ENCODE measurements at places on chromosomes 2 and 18. TPM values are rescaled to one million over a fixed set of nuclear protein-coding genes. Genes with fewer than 3 reads are reported as not detected.
A peak's percentile ranks its signal among the peaks of the same experiment; 100 is the strongest.

GALNT14 gene
- not detected for polyA plus RNA-seq

AKAIN1 gene
- not detected for polyA plus RNA-seq

DNA sequence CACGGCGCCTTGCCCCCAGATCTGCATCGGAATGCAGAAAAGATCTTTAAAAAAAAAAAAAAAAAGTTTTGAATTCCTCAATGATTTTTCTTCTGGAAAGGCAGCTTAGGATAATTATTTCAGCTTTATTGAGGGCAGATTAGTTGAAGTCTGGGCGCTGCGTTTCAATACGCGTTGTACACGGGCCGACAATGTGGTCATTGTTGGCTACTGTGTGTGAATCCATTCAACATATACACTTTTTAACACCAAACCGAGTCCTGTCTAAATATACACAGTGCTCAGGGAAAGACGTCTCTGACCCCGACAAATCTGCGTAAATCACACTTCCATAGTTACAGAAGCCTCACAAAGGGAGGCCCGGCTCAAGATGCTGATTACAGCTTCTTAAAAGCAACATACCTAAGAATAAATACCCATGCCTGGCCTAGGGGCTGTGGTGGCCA lies 1.4 kb upstream of the SIX3 start:
- H3K27ac ChIP-seq, result no peak overlapping the region
- DNase-seq, result no peak
- H3K4me1 ChIP-seq, result no peaks in the 10 kb centered on the region
- no peaks in the 10 kb centered on the region for H3K36me3 ChIP-seq

DNA sequence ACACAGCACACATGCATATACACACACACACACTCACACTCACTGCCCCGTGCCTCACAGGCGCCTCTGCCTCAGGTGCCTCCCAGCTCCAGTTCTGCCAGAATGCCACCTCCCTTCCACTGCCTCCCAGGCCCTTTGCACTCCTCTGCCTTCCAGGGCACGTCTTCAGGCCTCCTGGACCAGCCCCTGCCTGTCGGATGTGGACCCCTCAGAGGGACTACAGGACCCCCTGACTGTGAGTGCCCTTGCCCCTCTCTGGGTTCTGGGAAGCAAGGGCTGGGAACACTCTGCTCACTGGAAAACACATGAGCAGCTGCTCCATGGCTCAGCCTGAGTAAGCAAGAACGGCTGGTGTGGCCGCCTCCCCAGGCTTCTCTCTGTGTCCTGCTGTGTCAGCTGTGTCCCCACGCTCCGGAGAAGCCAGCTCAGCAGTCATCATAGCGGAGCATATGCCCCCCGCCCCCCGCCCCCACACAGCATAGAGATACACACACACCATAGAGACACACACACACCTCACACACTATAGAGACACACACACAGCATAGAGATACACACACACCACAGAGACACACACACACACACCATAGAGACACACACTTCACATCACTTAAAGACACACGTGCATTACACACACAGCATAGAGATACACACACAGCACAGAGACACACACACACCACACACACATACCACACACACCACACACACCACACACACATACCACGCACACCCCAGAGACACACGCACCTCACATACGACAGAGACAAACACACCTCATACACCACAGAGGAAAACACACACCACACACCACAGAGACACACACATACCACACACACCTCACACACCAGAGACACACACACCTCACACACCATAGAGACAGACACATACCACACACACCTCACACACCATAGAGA lies 271.3 kb downstream of the CYRIA start:
- H3K4me3 ChIP-seq, result no peak overlapping the region
- H3K36me3 ChIP-seq, result no peaks in the 10 kb centered on the region
- peaks cover 4% of the 10 kb centered on the region for H3K4me1 ChIP-seq
- no peak overlapping the region for H3K27ac ChIP-seq

GRCh38 chr2:145652571-145653545 lies 1132.9 kb upstream of the ZEB2 start:
- H3K27ac ChIP-seq, result no peak overlapping the region
- no peak for DNase-seq
- no peaks in the 10 kb centered on the region for H3K4me1 ChIP-seq
- no peaks in the 10 kb centered on the region for H3K36me3 ChIP-seq
- no peak overlapping the region for H3K4me3 ChIP-seq
- H3K27me3 ChIP-seq, result no peaks in the 10 kb centered on the region

DNA sequence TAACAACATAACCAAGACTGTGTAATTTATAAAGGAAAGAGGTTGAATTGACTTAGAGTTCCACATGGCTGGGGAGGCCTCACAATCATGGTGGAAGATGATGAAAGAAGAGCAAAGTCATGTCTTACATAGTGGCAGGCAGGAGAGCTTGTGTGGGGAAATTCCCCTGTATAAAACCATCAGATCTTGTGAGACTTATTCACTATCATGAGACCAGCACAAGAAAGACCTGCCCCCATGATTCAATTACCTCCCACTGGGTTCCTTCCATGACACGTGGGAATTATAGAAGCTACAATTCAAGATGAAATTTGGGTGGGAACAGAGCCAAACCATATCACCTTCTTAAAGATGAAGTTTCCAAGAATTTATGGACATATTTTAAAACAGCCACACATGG lies 2.5 kb upstream of the IL36RN start:
- no peak overlapping the region for H3K4me3 ChIP-seq
- H3K4me1 ChIP-seq, result no peaks in the 10 kb centered on the region
- no peak for DNase-seq
- H3K36me3 ChIP-seq, result no peaks in the 10 kb centered on the region
- H3K27me3 ChIP-seq, result no peaks in the 10 kb centered on the region

- no peak for DNase-seq
- no peak overlapping the region for H3K4me3 ChIP-seq
- H3K36me3 ChIP-seq, result no peaks in the 10 kb centered on the region
- H3K27ac ChIP-seq, result no peak overlapping the region
- no peaks in the 10 kb centered on the region for H3K4me1 ChIP-seq
- no peaks in the 10 kb centered on the region for H3K27me3 ChIP-seq
These were observed 96.7 kb upstream of the COL5A2 start for GRCh38 chr2:189276277-189276676.

DNA sequence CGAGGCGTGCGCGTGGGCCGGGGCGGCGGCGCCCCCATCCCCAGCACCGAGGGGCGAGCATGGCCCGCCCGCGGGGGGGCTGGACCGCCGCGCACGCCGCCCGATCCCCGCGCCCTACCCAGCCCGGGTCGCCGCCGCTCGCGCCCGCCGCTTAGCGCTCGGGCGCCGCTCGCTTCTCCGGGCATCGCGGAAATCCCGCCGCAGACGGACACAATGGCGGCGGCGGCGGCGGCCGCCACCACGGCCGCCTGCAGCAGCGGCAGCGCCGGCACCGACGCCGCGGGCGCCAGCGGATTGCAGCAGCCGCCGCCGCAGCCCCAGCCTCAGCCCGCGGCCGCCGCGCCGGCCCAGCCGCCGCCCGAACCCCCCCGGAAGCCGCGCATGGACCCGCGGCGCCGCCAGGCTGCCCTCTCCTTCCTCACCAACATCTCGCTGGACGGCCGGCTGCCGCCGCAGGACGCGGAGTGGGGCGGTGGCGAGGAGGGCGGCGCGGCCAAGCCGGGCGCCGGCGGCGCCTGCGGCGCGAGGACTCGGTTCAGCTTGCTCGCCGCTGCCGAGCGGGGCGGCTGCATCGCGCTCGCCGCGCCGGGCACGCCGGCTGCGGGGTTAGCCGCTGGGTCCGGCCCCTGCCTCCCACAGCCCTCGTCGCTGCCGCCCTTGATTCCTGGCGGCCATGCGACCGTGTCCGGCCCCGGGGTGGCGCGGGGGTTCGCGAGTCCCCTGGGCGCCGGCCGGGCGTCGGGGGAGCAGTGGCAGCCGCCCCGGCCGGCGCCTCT lies 453 bp downstream of the CABLES1 start:
- H3K27me3 ChIP-seq, result peaks cover 41% of the 10 kb centered on the region
- H3K27ac ChIP-seq, result no peak overlapping the region
- H3K4me1 ChIP-seq, result peaks cover 21% of the 10 kb centered on the region
- H3K4me3 ChIP-seq, result peak overlapping the region; percentile 9

GRCh38 chr2:188978291-188979081 lies 4.3 kb downstream of the COL3A1 start:
- DNase-seq, result no peak
- no peak overlapping the region for H3K4me3 ChIP-seq
- H3K36me3 ChIP-seq, result no peaks in the 10 kb centered on the region

GRCh38 chr2:48419884-48420511 lies 110.0 kb upstream of the STON1 start:
- no peak overlapping the region for H3K4me3 ChIP-seq
- DNase-seq, result no peak
- H3K36me3 ChIP-seq, result no peaks in the 10 kb centered on the region
- H3K27me3 ChIP-seq, result no peaks in the 10 kb centered on the region

- no peaks in the 10 kb centered on the region for H3K27me3 ChIP-seq
- peak; percentile 41 for DNase-seq
- H3K4me3 ChIP-seq, result peak overlapping the region; percentile 96
- peaks cover 6% of the 10 kb centered on the region for H3K36me3 ChIP-seq
- peak overlapping the region; percentile 91 for H3K27ac ChIP-seq
These were observed 848 bp downstream of the TMSB10 start for GRCh38 chr2:84906108-84906899.

- DNase-seq, result peak; percentile 98
- peaks cover 24% of the 10 kb centered on the region for H3K4me1 ChIP-seq
- H3K36me3 ChIP-seq, result peaks cover 39% of the 10 kb centered on the region
- peak within 1 kb of the TSS; percentile 94 for H3K4me3 ChIP-seq
- no peaks in the 10 kb centered on the region for H3K27me3 ChIP-seq
These were observed at the start of gene SLC20A1 for GRCh38 chr2:112645310-112646101. Gene SLC20A1 (plus strand): TSS chr2:112645939. CDS start chr2:112646829, 890 bp downstream.

All from K562 (cell line).